ENCODE measurements at places on chromosomes 12 and 14. TPM values are rescaled to one million over a fixed set of nuclear protein-coding genes. Genes with fewer than 3 reads are reported as not detected.
A peak's percentile ranks its signal among the peaks of the same experiment; 100 is the strongest.

- DNase-seq, result peak; percentile 20
Observed at GRCh38 chr14:64074961-64075612, 219.1 kb downstream of the ESR2 start.

- no peak for DNase-seq
Observed at GRCh38 chr14:29821661-29822429, 105.8 kb downstream of the PRKD1 start.

DNA sequence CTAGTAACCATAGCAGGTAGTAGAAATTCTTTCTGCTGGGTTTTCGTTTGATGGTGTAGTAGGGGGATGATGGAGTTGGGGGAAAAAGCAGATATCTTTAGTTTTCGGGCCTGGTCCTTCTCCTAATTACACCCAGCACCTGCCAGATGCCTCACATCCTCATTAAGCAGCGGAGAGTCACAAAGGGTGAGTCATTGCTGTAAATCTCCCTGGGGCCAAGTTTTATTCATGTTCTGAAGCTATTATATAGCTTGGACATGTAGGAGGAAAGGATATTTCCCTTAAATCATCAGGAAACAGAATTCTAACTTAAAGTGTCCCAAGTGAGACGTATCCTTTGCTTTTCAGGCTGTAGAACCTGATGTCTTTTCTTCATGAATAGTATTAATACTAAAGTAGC, 4.9 kb upstream of the NECAP1 start:
- DNase-seq, result peak; percentile 26

DNA sequence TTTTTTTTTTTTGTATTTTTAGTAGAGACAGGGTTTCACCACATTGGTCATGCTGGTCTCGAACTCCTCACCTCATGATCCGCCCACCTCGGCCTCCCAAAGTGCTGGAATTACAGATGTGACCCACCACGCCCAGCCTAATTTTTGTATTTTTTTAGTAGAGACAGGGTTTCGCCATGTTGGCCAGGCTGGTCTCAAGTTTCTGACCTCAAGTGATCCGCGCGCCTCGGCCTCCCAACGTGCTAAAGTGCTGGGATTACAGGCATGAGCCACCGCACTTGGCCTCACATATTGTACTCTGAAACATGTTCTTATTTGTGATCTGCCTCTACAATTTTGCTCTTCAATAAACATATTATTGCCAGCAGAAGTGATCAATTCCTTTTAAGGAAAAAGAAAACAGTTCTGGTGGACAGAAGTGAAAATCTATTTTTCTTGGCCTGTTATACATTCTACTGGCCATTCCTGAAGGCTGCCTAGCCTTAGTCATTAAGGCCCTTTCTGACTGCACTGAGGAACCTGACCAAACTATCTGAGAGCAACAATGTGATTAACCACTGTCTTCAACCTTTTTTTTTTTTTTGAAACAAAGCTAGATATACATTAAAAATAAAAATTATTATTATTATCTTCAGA, 36.1 kb downstream of the SNX6 start:
- no peak for DNase-seq

DNA sequence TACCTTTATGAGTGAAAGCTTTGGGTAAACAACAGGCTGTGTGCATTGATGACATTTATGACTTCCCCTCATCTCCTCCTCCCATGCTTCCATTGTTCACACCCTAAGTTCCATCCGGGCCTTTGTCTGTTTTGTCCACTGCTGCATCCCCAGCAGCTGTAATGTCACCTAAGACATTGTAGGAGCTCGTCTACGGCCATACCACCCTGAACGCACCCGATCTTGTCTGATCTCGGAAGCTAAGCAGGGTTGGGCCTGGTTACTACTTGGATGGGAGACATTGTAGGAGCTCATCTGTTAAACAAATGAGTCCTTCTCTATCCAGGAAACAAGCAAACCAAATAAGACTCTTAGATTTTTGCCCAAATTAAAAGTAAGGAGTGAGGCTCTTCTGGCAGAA, 40.4 kb upstream of the SYCP3 start:
- DNase-seq, result no peak

- DNase-seq, result no peak
Observed at GRCh38 chr12:123971770-123972456, 718 bp downstream of the CCDC92 start.

- DNase-seq, result peak; percentile 26
Observed at GRCh38 chr12:32051511-32052211, 55.0 kb upstream of the BICD1 start.

DNA sequence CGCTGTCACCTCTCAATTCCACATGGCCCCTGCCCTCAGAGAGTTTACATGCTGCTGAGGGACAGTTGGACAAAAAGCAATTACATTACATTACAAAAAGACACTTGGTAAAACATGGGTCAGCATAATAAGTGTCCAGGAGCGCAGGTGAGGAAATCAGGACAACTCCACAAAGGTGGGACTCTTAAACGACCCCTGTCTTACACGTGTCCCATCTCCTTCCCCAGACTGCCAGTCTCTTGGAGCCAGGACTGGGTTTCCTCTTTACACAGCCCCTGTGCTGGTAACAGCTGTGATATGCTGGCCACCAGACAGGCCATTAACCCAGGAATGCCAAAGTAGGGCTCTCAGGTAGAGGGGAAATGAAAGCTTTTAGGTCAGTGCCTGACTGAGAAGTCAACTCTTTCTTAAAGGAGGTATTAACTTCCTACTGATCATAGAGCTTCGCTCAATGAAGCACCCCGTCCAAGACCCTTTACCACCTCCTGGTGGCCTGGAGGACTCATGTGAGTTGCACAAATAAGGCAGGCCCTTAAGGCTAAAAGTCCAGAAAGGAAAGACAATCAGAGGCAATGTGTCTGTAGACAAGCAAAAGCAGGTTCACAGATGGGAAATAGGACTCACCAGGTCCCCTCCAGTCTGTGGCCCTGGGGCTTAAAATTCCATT, 55.5 kb downstream of the ANO2 start:
- DNase-seq, result no peak

DNA sequence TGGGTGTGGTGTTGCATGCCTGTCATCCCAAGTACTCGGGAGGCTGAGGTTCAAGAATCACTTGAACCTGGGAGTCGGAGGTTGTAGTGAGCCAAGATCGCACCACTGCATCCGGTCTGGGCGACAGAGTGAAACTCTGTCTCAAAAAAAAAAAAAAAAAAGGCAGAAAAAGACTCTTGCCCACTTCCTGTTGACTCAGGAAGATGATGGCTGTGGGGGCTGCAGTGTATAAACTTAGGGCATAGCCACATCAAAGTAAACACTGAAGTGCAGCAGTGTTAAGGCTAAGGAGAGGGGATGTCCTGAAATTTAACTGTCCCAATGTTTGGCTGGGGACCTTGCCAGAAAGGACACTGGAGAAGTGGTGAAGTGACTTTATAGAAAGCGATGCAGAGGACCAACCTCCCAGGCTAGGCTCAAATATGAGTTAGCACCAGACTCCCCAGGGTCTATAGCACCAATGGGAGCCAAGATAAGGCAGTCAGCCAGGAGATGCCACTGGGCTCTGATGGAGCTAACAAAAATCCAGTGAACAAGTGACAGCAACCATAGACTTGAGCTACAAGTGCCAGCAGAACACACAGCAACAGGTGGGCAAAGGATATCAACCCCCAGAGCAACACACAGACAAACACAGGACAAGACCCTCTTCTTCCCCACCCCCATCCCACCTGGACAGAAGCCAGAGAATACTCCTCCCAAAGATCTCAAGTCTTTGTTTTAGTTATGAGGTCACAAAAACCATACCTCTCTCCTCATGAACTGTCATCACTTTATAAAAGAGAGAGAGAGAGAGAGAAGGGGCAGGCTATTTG, 28.0 kb downstream of the NELL2 start:
- DNase-seq, result no peak

HOTAIR gene
- 1.4 TPM for total RNA-seq

LALBA gene
- not detected for total RNA-seq

NDRG2 gene
- total RNA-seq, result 61.1 TPM

FSCB gene
- total RNA-seq, result not detected

OR4N2 gene
- total RNA-seq, result not detected

All from myocyte (in vitro differentiated cells).